ENCODE measurements at places on chromosomes 12 and 14.

DNA sequence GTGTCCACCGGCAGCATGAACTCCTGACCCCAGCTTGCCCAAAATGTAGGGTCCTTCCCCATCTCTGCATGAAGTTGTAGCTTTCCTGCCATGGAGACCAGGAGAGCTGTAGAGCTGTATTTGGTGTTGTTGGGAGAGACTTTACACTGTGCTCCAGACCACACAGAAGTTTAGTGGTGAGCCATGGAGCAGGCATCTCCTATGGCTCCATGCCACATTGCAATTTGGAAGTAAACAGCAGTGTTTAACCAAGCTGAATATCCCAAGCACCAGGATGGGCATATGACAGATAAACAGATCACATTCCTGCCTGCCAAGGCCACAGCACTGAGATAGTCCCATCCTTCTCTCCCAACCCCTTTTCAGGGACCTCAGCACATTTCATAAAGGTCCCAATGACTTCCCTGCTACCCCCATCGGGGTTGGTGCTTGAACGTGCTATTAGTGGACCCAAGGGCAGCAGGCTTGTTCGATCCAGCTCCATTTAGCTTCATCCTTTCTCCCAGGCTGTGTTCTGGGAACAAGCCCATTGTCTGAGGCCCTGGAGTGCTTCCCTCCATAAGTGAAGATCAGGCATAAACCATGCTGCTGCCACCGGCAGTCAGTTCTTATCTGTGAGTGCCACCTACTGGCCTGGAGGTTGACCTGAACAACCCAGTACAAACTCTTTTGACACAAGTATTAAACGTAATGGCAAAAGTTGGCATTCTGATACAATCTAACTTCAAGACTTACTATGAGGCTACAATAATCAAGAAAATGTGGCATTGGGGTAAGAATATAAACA lies 172.3 kb upstream of the ATXN7L3B start:
- DNase-seq, result peak; percentile 19

DNA sequence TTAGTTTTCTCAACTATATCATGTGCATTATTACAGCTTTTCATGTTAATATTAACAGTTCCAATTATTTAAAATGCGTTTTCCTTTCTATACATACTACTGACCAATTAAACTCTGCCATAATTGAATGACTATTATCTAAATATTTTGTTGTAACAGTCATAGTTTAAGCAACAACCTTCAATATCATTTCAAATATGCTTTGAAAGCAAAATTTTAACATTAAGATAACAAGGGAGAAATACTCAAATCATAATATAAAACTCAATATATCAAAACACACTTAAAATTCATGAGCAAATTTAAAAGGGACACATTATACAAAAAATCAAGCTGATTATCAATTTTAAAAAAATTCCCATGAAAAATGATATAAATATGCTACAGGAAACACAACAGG lies 40.5 kb downstream of the COCH start:
- no peak for DNase-seq

DNA sequence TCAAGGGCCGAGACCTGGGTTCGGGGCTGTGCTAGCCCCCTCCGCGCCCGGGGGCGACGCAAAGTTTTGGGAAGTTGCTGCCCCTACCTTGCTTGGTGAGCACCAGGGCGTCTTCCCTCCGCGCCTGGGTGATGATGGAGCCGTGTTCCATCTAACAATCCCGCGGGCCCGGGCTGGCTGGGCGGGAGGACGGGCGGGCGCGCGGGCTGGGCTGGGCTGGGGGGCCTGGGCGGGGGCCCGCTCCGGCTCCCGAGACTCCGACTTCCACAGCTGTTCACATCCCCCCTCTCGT lies 298 bp downstream of the CTDSP2 start:
- no peak for DNase-seq

- DNase-seq, result peak; percentile 30
These were observed 16.4 kb downstream of the NAV3 start for GRCh38 chr12:77847060-77847541.

GRCh38 chr12:67519484-67520433 lies 128.8 kb upstream of the DYRK2 start:
- no peak for DNase-seq

DNA sequence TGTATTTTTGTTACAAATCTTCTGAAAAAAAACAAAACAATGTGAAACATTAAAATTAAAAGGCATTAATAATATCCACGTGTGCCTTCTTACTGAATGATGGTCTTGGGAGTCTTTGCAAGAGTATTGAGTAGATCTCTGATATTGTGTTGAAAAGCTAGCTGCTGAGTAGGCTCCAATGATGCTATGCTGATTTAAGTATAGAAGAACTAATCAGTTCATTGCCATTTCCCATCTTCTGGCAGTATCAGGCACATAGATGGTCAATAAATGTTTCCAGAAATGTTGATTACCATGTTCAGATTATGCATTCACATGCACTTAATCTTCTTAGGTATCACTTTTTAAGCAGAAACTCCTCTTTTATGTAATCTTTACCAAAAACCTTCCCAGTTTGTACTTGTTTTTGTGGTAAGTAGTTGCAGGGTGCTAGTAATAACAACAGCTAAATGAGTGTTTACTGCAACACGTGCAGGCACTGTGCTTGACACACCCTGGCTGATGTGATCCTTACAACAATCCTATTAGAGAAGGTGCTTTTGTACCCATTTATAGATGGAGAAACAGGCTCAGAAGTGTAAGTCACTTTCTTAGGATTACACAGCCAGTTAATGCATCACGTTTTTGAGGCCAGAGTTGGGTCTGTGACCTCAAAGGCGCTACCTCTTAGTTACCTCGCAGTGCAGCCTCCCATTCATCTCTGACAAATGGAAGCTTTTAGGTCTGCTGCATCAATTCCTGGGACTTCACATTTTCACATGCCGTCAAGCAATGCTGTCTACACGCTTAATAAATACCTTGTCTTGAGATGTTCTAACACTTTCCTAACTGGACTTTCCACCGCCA lies 46.9 kb downstream of the EID3 start:
- no peak for DNase-seq

DNA sequence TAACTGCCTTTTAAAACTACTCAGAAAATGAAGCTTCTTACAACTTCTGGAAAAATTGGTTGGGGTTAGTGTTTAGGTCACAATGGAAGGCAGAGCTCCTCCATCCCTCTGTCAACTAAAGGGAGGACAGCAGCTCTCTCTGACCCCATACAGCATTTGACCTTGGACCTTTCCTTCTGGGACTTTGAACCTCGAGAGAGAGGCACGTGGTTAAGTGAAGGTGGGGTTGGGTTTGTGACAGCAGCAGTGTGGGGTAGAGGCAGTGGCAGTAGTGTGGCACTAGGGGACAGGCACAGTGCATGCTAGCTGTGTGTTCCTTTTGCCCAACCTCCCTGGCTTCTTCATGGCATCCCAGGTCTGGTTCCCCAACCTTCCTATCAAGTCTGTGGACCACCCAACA lies 9.4 kb upstream of the C12orf75 start:
- DNase-seq, result no peak

- peak; percentile 65 for DNase-seq
These were observed at the start of gene FAR2 for GRCh38 chr12:29148911-29149690. TSS of gene FAR2 (plus strand) at chr12:29149278. CDS start at chr12:29270450, 121,172 bp downstream.

GRCh38 chr14:104359301-104359968 lies 220.1 kb upstream of the C14orf180 start:
- no peak for DNase-seq

DNA sequence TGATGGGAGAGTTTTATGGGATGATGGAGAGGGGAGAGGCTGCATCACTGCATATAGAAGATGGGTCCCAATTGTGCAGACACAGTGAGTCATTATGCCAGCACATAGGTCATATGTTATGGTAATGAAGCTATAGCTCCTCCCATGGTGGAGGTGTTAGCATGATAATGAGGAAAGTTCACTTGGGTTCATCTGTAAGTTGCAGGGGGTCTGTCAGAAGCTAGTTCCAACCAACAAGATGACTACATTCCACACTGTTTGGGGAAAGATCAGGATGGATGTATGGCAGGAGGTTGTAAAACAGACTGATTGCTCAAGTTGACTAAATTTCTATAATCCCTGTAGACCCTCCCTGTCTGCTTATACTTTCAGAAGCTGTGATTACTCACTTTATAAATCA lies 561.3 kb downstream of the C12orf50 start:
- no peak for DNase-seq

DNA sequence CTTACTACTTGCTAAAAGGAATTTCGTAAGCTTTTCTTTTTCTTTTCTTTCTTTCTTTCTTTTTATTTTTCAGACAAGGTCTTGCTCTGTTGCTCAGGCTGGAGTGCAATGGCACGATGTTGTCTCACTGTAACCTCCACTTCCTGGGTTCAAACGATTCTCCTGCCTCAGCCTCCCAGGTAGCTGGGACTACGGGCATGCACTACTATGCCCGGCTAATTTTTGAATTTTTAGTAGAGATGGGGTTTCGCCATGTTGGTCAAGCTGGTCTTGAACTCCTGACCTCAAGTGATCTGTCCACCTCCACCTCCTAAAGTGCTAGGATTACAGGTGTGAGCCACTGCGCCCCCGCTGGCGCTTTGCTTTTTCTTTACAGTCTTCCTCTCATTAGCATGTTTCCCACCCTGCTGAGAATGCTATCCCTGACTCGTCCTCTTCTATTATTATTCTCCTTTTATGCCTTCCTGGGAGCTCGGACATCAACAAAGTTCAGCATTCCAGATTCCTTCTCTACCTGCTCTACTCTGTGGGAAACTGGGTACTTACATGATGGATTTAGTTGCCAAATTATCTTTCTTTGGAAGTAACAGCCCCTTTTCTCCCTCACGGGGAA lies 3.1 kb downstream of the MTHFD1 start:
- no peak for DNase-seq

GRCh38 chr14:42921901-42922300 lies 1315.2 kb downstream of the LRFN5 start:
- no peak for DNase-seq

DNA sequence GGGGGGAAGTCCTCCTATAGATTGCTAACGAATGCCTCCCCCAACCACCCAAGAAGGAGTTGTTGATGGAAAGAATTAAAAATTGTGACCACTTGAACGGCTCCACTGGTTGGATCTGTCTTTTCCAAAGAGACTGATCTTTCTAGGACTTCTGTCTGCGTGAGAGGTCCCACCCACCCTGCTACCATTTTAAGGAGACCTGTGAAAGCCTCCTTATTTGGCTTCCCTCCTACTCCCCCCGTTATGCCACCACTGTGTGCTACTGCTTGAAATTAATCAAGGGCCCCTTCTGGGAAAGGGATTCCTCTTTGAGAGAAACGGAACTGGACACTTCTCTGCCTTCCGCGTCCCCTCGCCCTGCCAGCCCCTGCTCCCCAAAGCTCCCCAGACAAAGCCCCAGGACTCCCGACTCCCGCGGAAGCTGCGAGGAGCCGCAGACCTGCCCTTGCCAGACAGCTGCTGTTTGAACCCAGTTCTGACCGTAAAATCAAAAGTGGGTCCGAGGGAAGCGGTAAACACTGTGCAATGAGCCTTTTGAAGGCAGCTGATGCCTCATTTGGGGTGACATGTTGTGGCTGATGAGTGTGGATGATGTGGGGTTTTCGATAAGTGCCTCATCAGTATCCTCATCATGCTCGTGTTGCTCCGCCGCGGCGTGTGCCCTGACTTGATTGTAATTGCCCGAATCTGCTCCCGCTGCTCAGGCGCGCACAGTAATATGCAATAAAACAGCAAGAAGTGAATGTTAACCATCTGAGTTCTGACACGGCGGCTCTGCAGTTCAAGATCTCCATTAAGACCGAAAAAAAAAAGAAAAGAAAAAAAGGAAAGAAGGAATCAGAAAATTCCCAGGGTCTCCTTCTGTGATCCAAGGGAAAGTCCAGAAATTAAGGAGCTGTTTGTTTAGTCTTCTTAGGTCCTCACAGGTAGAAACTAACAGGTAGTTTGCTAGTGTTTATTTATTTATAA lies 48.2 kb downstream of the MBIP start:
- DNase-seq, result no peak

- DNase-seq, result no peak
These were observed 16.8 kb downstream of the FLVCR2 start for GRCh38 chr14:75595226-75595625.

DNA sequence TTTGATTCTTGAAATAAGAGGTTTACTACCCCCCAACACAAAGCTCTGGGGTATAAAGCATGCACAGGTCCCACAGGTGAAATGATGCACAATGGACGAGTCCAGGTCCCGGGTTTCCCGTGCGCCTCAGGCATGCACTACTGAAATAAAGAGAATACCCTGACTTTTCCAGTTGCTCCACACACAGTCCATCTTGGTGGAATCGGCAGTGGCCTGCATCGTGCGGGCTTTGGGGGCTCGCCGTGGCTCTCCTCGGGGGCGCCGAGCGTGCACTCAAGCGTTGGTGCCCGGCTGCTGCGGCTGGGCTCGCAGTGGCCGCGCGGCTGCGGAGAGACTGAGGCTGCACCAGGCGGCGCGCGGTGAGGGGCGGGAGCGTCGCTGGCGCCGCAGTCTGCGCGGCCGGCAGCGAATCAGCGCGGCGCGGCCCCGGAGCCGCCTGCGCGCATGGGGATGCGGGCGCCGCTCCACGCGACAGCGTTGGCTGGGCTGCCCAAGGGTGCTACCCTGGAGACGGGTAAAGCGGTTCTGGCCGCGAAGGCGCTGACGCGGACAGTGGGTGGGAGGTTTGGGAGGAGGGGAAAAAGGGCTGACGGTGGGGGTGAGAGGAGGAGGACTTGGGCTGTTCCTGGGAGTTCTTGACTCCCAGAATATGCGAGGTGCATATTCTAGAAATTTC lies 53.8 kb upstream of the CCDC175 start:
- DNase-seq, result no peak

DNA sequence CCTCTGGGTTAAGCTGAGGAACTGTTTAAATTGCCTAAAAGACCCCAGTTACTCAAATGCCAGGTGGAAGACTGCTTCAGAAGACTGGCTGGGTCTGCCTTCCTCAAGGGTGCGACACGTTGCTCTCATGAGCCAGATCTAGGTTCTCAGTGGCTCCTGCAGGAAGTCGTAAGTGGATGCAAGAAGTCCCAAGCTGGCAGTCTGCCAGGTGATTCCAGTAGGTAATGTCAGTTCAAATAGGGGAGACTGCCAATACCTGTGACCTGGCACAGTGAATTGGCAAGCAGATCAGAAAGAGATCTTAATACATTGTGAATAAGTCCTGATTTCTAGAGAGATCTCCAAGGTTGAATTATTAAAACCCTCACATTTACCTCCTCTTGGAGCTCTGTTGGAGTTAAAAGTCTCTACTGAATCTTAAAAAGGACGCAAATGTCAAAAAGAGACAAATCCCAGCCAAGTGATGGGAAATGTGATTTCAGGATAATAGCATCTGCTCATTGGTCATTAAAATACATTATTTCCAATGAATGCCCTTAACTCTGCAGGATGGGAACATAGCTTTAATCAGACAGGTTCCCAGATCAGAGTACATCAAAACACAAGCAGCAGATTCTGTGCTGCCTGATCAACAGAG lies 98.8 kb upstream of the FRMD6 start:
- DNase-seq, result no peak

- no peak for DNase-seq
These were observed 3.3 kb downstream of the FBXL14 start for GRCh38 chr12:1591034-1591433.
